ENCODE measurements at places on chromosomes 6 and 20.

GRCh38 chr20:17806739-17807441 lies 107.1 kb downstream of the BANF2 start:
- peak; percentile 51 for DNase-seq

- DNase-seq = no peak
Observed at GRCh38 chr6:131978522-131978921, 27.4 kb upstream of the CCN2 start.

DNA sequence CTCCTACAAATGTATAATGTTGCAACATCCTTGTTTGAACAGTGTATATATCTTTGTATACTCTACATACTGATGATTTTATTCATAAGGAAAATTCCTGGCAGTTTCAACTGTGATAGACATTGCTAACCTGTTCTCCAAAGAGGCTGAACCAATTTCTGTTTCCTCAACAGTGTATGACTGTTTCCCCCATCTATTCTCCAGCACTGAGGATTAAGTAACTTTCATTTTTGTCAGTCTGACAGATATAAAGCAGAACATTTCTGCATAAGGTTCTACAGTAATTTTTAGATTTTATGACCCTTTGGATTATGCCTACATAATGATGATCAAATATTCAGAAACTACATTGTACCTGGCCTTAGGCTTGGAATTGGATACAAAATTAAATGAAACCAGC lies 9.9 kb downstream of the PPP1R16B start:
- DNase-seq = no peak

DNA sequence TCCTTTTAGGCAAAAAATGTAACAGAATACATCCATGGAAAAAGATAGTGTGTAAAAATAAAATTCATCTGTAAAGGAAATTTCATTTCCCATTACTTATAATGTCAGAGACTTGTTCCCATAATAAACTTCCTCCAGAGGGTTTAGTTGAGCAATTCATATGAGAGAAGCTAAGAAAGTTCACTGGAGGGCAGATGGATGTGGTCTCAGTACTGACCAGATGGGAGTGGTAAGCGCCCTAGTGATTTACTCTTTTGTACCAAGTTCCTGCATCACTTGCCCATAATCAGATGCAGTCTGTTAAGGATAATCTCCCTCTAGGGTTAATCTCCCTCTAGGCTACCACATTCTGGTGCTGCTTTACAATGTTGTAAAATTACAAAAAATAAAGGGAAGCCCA lies 61.7 kb downstream of the ESF1 start:
- no peak for DNase-seq

- DNase-seq = no peak
Observed at GRCh38 chr20:49614338-49615050, 46.6 kb upstream of the PTGIS start.

DNA sequence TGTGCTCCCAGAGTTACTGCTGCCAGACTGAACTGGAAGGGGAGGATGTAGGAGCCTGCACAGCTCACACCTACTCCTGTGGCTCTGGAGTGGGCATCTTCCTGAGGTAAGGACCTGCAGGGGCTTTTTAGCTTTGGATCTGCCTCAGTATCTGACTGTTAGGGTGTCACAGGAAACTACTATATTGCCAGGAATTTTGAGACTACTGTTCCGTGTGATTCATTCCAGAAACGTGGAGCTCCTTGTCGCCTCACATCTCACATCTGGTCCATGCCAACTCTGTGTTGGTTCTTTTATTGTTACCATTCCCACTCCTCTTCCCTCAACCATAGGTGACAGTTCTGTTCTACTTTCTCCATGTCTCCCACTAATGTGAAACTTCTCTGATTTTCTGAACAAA lies 34.1 kb downstream of the PRPH2 start:
- DNase-seq = no peak

DNA sequence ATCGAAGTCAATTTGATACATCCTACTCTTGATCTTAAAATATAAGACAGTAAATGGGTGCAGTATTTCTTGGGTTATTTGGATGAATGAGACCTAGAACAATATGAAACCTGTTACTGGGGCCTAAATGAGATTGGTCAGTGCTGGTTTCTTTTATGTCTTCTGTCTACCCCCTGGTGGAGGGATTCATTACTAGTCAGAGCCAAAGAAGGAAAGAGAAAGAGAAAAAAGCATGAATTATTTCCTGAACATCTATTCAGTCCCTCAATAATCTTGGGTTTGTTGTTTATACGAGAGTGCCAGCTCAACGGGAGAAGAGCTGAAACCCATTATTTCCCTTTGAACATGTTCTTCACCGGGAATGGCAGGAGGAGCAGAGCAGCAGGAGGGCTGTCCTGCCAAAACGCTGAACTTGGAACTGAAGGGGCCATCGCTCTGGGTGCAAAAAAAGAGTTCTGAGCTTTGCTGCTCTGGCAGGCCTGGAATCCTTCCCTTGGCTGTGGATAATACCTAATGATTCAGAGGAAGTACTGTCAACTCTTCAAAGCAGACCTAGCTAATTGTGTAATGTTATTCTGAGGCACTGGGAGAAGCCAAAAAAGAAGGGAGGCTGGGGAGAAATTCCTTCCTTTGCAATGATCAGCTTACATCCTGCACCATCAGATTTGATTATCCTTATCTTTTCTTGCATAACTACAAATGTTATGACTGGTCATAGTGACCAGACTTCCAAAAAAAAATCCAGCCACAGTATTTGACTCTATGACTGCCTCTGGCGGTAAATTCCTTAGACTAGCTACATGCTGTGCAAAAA lies 72.0 kb downstream of the BLOC1S5 start:
- peak; percentile 56 for DNase-seq

DNA sequence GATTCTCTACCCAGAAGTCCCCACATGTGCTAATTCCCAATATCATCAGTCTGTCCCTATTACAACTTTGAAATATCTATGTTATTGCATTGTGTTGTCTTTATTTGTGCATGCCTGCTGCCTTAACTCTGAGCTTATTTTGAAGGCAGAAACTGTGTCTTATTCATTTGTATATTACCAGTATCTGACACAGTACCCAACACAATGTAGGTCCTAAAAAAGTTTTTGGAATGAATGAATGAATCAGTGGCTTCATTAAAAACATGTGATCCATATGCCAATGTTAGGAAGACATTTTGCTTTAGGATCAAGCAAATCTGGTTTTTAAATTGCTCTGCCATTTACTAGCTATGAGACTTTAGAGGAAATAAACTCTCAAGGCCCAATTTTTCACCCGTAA lies 420.4 kb downstream of the CBLN4 start:
- no peak for DNase-seq

- DNase-seq = no peak
Observed at GRCh38 chr6:52261229-52261628, 16.9 kb upstream of the IL17F start.

- peak; percentile 70 for DNase-seq
Observed at GRCh38 chr20:61253264-61253639, 1.2 kb downstream of the CDH4 start.

GRCh38 chr6:119463081-119463626 lies 113.6 kb upstream of the MAN1A1 start:
- no peak for DNase-seq
